Gastroesophageal sphincter (tissue), 4 donors: ENCODE measurements at places on chromosomes 12 and 14. TPM values are rescaled to one million over a fixed set of nuclear protein-coding genes. Genes with fewer than 3 reads are reported as not detected.

DNA sequence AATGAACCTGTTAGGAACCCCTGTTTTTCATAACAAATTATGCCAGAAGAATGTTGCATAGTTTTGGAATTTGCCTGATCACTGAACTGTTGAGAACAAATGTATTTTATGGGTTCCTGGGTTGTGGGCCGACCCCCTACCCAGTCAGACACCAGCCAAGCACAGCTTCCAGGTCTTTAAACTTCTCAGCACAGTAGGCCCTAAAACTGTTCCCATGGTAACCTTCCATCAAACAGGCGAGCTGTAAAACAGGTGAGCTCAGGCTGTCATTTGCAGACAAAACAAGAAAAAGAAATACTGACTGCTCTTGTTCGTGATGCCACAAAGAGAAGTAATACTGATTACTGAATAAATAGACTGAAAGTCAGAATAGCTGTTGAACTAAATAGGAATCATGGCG, 147.0 kb downstream of the PTPRO start:
- ATAC-seq, result no peak

RNASE3 gene
- total RNA-seq, result not detected

GRCh38 chr12:105418821-105419291, 88.4 kb downstream of the C12orf75 start:
- ATAC-seq, result no peak

- no peak for ATAC-seq
These were observed 56.9 kb downstream of the LMNTD1 start for GRCh38 chr12:25496098-25496587.

GRCh38 chr14:36085861-36086260, 90.7 kb downstream of the PTCSC3 start:
- no peak for ATAC-seq

DNA sequence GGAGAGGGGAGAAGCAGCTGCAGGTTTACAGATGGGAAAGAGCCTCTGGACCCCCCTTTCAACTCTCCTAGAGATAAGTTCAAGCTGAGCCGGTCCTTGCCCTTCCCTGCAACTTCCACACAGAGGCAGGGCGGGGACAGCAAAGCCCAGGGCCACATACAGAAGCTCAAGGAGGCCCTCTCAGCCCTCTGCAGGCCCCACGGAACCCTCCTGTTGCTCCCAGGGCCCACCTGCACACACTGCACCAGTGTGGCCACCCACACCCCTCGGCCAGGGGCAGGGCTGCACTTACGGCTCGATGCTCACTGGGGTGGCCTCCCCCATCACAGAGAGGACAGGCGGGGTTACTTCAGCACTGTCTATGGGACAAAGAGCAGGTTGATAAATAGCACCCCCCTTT, 13.0 kb upstream of the PNMA1 start:
- ATAC-seq, result no peak
